Posterior vena cava (tissue), 2 donors: ENCODE measurements at places on chromosomes 12 and 14. TPM values are rescaled to one million over a fixed set of nuclear protein-coding genes. Genes with fewer than 3 reads are reported as not detected.

Gene YBX3
- 502 TPM for total RNA-seq

Gene ANAPC5
- total RNA-seq: 83.9 TPM

Gene KRT75
- total RNA-seq: not detected

Gene SLC38A1
- 74.4 TPM for total RNA-seq

Gene DTX3
- total RNA-seq: 32.4 TPM

Gene TEX22
- 0.23 TPM for total RNA-seq

Gene POTEM
- not detected for total RNA-seq

Gene TBX3
- total RNA-seq: 6.3 TPM

Gene CGRRF1
- total RNA-seq: 32.6 TPM

DNA sequence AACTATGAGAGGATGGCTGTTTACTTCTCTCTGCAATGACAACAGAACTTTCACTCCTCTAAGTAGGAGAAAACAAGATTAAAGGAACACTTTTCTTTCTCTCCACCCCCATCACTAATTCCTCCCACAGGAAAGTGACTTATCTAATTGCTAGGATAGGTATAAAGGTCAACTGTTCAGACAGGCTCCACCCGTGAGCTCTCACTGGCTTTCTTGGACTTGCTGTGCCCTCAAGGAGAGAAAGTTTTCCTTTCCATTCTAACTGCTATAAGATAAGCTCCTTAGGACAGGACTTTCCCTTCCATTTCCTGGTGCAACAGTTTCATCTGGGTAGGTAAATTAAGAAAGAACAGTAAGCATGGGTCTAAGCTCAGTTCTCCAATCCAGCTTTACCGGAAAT is 4.8 kb downstream of the SLC41A2 start:
- DNase-seq: no peak

GRCh38 chr12:72365151-72365550 is 93.0 kb downstream of the TRHDE start:
- no peak for DNase-seq

DNA sequence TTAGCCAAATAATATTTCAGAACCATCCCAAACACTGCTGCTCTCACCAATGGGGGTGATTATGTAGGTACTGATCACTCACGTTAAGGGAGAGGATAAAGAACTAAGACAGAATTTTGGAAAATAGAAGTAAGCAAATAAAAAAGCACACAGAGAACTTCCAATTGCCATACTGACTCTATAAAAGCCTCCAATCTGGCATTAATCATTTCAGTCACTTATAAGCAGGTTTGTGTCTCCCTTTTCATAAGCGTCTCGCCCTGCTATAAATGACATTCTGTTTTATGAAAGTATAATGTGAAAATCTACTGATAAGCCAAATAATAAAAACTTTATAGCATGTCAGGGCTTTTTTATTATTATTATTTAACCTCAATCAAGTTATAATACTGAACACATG is 435.2 kb downstream of the ETNK1 start:
- DNase-seq: no peak

- no peak for DNase-seq
These were observed 59.6 kb downstream of the PPFIA2 start for GRCh38 chr12:81699551-81699950.

DNA sequence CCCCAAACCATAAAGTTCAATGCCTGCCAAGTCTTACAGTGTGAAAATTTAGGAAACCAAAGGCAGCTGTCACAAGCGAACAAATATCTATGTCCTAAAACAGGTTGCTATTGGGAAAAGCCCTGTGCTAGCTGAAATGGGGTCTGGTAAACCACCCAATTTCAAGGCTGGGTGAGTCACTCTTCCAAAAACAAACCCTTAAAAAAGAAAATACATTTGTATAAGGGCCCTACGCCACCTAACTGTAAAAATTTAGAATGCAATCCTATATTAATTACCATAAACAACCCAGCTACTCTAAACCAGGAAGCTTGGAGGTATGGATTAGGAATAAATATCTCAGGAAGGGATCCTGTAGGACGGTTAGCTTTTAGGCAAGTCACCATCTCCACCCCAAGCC is 32.1 kb downstream of the PRMT8 start:
- DNase-seq: no peak

DNA sequence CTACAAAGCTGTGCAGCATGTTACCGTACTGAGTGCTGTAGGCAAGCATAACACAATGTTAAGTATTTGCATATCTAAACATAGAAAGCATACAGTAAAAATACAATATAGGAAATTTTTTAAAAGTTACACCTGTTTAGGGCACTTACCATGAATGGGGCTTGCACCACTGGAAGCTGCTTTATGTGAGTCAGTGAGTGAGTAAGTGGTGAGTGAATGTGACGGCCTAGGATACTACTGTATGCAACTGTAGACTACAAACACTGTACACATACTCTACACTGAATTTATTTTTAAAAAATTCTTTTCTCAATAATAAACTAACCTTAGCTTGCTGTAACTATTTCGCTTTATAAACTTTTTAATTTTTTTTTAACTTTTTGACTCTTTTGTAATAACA is 82.1 kb upstream of the FSCB start:
- no peak for DNase-seq

DNA sequence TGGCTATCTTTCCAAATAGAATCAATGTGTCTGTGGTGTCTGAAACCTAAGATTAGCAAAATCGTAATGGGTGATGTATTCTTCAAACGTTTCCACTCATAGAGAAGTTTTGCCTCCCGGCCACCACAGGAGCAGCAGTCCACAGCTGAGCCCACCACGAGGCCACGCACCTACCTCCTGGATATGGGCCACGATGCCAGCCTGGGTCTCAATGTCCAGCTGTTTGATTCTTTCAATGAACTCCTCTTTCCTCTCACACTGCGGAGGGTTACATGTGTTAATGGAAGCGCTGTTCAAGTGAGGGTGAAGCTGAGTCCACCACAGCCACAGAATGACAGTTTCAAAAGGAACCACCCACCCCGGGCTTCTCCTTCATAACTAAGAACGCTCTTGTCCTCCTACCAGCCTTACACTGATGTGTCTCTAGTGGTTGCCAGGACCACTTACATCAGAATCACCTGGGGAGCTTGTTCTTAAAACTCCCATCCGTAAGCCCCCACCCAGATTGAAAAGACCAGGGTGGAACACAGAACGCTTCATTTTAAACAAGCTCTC is 75.3 kb downstream of the CCDC88C start:
- no peak for DNase-seq

GRCh38 chr12:6295094-6295811 is 15.2 kb upstream of the PLEKHG6 start:
- DNase-seq: peak; percentile 70

- no peak for DNase-seq
These were observed 10.6 kb downstream of the TCL1A start for GRCh38 chr14:95703341-95703740.

DNA sequence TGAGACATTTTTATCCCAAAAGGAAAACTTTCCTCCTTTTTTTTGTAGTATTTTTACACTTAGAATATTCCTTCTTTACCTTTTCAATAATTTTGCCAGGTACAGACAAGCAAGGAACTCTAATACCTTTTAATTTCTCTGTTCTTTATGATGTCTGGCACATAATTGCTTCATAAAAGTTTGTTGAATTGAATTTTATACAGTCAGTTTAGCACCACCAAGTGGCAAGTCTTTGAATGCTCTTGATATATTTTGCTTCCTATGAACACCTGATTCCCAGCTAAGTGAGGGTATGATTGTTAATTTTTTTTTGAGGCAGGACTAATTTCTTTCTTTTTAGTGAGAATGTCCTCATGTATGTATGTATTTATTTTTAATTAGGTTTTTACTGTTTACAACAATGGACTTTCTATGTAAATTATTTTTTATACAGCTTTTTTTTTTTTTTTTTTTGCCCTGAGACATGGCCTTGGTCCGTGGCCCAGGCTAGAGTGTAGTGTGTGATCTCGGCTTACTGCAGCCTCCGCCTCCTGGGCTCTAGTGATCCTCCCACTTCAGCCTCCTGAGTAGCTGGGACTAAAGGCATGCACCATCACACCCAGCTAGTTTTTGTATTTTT is 6.9 kb downstream of the TBC1D15 start:
- no peak for DNase-seq

GRCh38 chr14:20808162-20808483 is 5.5 kb upstream of the RNASE1 start:
- no peak for DNase-seq

DNA sequence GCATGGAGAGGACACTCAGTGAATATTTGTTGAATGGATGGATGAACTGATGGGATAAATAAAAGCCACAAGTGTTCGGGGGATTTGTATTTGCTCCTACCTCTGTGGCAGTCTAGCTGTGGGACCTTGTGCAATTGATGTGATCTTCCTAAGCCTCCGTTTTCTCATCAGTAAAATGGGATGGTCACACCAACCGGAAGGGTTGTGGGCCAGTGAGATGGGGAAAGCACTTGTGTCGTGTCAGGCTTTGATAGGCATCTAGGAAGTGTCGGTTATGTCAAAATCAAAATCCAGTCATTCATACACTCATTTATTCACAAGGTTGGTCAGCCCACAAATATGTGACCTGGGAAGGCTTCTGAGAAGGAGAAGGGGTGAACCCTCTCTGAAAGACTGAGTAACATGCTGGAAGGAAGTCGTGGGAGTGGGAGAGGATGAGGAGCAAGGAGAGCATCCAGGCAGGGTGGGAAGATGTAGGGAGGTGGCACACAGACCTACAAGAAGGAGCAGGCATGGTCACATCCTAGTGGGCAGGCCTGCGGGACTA is 7.8 kb upstream of the SERPINA9 start:
- DNase-seq: no peak

GRCh38 chr12:26748741-26749431 is 84.1 kb downstream of the ITPR2 start:
- no peak for DNase-seq

- no peak for DNase-seq
These were observed 153.2 kb upstream of the BCL2L14 start for GRCh38 chr12:11917501-11917900.

GRCh38 chr14:90213099-90213748 is 43.1 kb upstream of the PSMC1 start:
- DNase-seq: no peak

DNA sequence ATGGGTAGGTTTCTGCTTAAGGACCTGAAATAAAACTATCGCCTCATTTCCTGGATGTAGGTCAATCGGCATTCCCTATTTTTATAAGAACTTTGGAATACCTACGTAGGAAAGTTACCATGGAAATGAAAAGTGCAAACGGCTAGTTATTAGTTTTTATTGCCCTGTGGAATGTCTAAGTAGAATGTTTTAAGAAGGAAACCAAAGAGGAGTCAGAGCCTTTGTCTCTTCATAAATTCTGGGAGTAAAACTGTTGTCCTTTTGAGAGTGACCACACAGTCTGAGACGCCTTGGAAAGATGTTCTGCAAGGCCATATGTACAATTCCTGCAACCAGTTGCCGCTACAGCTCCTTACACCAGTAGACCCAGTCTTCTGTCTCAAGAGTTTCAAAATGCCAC is 176.0 kb upstream of the SEL1L start:
- DNase-seq: no peak

GRCh38 chr12:127343940-127344339 is 923.0 kb upstream of the TMEM132C start:
- no peak for DNase-seq

GRCh38 chr12:116647813-116648212 is 88.6 kb downstream of the MAP1LC3B2 start:
- DNase-seq: no peak

- DNase-seq: no peak
These were observed 3.0 kb downstream of the PLEKHG6 start for GRCh38 chr12:6313326-6313940.

GRCh38 chr12:101951002-101951670 is 73.8 kb downstream of the DRAM1 start:
- no peak for DNase-seq

DNA sequence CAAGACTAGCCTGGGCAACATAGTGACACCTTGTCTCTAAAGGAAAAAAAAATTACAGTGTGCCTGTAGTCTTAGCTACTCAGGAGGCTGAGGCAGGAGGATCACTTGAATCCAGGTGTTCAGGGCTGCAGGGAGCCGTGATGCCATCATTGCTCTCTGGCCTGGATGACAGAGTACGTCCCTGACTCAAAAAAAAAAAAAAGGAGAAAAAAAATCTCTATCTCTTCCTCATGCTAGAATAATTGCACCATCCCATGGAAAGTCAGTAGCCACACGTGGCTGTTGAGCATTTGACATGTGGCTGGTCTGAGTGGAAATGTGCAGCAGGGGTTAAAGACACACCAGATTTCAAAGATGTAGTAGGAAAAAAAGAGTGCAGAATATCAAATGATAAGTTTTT is 3.8 kb downstream of the RILPL1 start:
- DNase-seq: no peak

DNA sequence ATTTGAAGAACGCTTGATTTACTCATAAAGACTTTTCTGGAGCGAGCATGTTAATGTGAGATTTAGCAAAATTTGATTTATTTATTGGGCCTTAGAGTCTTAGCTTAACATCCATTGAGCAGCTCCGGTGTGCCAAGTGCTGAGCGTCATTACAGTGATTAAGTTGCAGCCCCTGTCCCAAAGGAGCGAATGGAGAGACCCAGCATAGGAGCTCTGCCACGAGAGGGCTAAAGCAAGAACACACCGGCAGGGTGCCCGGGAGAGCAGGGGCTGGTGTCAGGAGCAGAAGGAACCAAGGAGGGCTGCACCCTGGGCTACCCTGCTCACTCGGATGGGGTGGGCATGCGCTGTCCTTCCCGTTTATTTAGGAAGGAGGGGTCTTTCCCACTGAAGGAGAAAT is 50.6 kb downstream of the PPP2R5C start:
- DNase-seq: no peak

DNA sequence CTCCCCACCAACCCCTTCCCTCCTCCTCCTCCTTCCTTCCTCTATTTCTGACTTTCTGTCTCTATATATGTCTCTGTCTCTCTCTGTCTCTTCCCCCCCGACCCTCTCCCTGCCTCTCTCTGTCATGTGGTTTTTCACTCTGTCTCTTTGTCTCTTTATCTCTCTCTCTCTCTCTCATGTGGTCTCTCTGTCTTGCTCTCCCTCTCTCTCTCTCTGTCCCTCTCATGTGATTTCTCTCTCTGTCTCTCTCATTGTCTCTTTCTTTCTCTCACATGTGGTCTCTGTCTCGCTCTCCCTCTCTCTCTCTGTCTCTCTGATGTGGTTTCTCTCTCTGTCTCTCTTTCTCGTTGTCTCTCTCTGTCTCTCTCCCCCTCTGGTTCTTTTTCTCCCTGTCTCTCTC is 59.3 kb downstream of the PHETA1 start:
- no peak for DNase-seq

- DNase-seq: no peak
These were observed 42.1 kb upstream of the RNASE3 start for GRCh38 chr14:20848955-20849570.

- no peak for DNase-seq
These were observed 3.0 kb downstream of the ARG2 start for GRCh38 chr14:67622675-67623074.
